Activated naive CD8-positive, alpha-beta T cell treated with anti-CD3 and anti-CD28 coated beads for 36 hours (primary cell): ENCODE measurements at places on chromosomes 2 and 18. TPM values are rescaled to one million over a fixed set of nuclear protein-coding genes. Genes with fewer than 3 reads are reported as not detected.

Gene R3HDM1
- total RNA-seq: 70.6 TPM

Gene ACTG2
- total RNA-seq: 0.12 TPM

Gene COL3A1
- not detected for total RNA-seq

Gene CRYBA2
- total RNA-seq: not detected

Gene TCF23
- total RNA-seq: not detected

Gene VWC2L
- not detected for total RNA-seq

DNA sequence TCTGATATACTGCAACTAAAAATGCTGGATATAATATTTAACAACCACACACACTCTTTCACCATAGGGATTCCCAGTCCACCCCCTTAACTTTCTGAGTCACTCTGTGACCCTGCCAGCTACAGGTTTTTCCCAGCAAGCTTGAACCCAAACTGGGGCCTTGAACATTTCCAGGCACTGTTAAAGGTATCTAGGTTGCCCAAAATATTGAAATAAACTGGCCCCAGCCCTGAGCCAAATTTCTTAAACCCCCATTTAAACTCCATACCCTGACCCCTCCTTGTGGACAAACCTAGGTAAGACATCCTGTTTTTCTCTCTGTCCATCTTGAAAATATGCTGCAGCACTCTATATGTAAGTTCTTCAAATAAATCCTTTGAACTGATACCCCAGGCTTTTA, 19.7 kb upstream of the DCTN1 start:
- H3K4me1 ChIP-seq: no peaks in the 10 kb centered on the region
- peaks cover 3% of the 10 kb centered on the region for H3K27me3 ChIP-seq
- no peaks in the 10 kb centered on the region for H3K36me3 ChIP-seq
- no peak overlapping the region for H3K27ac ChIP-seq
- no peak overlapping the region for H3K4me3 ChIP-seq
- no peak for DNase-seq

DNA sequence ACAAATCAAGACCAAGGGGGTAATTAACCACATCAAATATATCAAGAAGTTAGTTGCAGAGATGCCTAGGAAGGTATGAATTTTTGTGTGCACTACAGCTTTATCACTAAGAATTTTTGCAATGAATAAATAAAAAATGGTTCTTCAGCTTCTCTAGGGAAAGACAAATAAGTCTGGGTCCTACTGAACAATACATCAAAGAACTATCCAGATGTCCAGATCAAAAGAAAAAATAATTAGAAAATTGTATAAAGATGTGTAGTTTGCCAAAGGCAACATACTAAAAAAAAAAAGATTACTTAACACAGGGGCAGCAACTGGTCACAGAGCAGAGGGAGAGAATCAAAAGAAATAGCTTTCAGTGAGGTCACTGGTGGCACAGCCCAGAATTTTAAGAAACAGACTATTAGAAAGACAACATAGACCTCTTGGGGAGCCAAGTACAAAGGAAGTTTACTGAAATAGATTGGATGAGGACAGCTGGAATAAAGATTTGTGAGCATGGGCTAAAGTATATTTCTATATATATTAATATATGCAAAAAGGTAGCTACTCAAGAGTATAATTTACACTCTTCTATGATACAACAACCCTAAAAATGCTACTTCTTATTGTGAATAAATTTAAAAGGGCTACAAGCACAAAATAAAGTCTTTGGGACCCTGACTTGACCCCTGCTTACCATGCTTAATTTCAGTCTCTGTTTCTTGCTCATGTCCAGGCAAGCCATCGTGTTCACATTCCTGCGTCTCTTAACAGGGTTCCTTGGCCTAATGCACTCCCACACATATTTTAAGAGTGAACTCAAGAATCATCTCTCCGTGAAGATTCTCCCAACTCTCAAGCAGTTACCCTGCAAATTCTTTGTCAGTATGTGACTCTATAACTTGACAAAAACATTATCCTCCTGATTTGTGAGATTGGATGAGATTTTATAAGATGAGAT, 99.0 kb upstream of the GRB14 start:
- no peaks in the 10 kb centered on the region for H3K4me1 ChIP-seq
- H3K27me3 ChIP-seq: no peaks in the 10 kb centered on the region
- DNase-seq: no peak
- no peaks in the 10 kb centered on the region for H3K36me3 ChIP-seq
- no peak overlapping the region for H3K4me3 ChIP-seq

DNA sequence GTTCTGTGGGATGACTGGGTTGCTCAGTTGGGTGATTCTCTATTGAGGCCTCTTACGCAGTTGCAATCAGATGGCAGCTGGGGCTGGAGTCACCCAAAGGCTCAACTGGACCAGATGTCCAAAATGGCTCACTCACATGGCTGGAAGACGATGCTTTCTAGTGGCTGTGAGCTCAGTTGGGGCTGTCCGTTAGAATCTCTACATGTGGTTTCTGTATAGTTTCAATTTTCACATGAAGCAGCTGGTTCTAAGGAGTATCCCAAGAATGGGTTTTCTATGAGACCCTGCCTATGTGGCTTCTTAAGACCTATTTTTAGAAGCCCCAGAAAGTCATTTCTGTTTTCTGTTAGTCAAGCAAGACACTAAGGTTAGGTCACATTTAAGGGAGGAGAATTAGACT, 4.4 kb downstream of the XRCC5 start:
- H3K4me1 ChIP-seq: peaks cover 71% of the 10 kb centered on the region
- DNase-seq: no peak
- peak overlapping the region; percentile 88 for H3K27ac ChIP-seq
- peaks cover 80% of the 10 kb centered on the region for H3K36me3 ChIP-seq
- peak overlapping the region; percentile 30 for H3K4me3 ChIP-seq

DNA sequence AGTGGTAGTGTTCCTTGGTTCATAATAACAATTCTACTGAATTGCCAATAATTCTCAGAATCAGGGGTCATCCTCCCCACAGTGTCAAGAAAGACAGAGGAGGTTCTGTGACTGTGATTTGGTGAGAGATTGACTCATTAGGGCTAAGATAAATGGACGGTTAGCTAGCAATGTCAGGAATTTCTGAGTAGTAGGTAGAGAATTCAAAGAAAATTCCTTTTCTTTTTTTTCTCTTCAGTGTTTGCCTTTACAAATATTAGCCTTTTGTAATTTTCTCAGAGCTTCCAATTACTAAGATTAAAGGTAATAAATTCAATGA, 16.8 kb upstream of the CRIM1 start:
- no peaks in the 10 kb centered on the region for H3K36me3 ChIP-seq
- DNase-seq: no peak
- peaks cover 12% of the 10 kb centered on the region for H3K27me3 ChIP-seq
- H3K27ac ChIP-seq: no peak overlapping the region

- no peak for DNase-seq
- no peaks in the 10 kb centered on the region for H3K27me3 ChIP-seq
- peaks cover 29% of the 10 kb centered on the region for H3K36me3 ChIP-seq
Observed at GRCh38 chr2:223884399-223884798, 47.0 kb upstream of the AP1S3 start.

GRCh38 chr2:23414871-23415270, 29.9 kb downstream of the KLHL29 start:
- H3K36me3 ChIP-seq: no peaks in the 10 kb centered on the region
- H3K4me3 ChIP-seq: no peak overlapping the region
- no peak overlapping the region for H3K27ac ChIP-seq
- no peaks in the 10 kb centered on the region for H3K4me1 ChIP-seq
- H3K27me3 ChIP-seq: no peaks in the 10 kb centered on the region

- no peak for DNase-seq
- no peaks in the 10 kb centered on the region for H3K36me3 ChIP-seq
- H3K27me3 ChIP-seq: peaks cover 48% of the 10 kb centered on the region
- no peak overlapping the region for H3K27ac ChIP-seq
- H3K4me1 ChIP-seq: peaks cover 16% of the 10 kb centered on the region
- no peak overlapping the region for H3K4me3 ChIP-seq
Observed at GRCh38 chr18:2845172-2845571, 1.6 kb upstream of the EMILIN2 start.

GRCh38 chr2:73268366-73268829, 15.9 kb downstream of the FBXO41 start:
- H3K4me3 ChIP-seq: peak overlapping the region; percentile 38
- peaks cover 30% of the 10 kb centered on the region for H3K36me3 ChIP-seq
- no peaks in the 10 kb centered on the region for H3K27me3 ChIP-seq
- peaks cover 17% of the 10 kb centered on the region for H3K4me1 ChIP-seq
- H3K27ac ChIP-seq: peak overlapping the region; percentile 0
- no peak for DNase-seq

DNA sequence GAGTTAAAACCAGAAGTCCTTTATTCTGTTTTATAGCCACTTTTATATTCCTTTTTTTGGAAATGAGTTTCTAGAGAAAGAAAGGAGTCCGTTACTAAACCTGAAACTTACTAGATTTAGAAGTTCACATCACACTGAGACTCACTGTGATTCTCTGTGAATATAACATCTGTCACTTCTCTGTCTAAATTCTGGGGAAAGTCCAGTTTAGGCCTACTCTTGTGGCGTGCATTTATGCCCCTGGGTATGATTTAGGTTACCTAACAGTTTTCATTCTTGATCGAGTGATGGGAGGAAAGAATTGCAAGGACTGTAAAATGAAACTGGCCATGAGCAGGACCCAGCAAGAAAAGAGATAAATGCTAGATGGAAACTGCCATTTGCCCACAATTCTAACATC, 449.6 kb downstream of the SPAG16 start:
- H3K36me3 ChIP-seq: no peaks in the 10 kb centered on the region
- H3K4me3 ChIP-seq: no peak overlapping the region
- no peaks in the 10 kb centered on the region for H3K4me1 ChIP-seq
- no peak overlapping the region for H3K27ac ChIP-seq
- H3K27me3 ChIP-seq: no peaks in the 10 kb centered on the region

DNA sequence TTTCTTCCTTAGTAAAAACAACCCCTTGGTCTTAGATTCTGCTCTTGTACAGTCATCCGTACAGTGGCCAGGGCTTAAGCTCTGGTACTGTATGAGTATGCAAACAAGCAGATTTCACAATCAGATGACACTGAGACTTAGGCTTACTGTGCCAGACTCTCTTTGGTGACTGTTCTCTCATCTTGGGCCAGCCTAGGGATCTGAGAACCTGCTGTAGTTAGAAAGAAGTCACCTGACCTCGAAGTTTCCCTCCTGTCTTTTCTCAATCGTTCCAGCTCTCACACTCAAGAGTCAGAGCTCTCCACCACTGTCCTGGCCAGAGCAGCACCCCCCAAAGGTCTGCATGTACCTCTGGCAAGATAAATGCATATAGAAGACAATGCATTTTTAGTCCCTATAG, 63.2 kb downstream of the ZEB2 start:
- H3K4me1 ChIP-seq: peaks cover 48% of the 10 kb centered on the region
- no peak for DNase-seq
- H3K27ac ChIP-seq: no peak overlapping the region
- peaks cover 23% of the 10 kb centered on the region for H3K27me3 ChIP-seq
- H3K36me3 ChIP-seq: peaks cover 2% of the 10 kb centered on the region

- no peak overlapping the region for H3K4me3 ChIP-seq
- H3K36me3 ChIP-seq: peaks cover 4% of the 10 kb centered on the region
- H3K4me1 ChIP-seq: peaks cover 5% of the 10 kb centered on the region
- H3K27ac ChIP-seq: no peak overlapping the region
Observed at GRCh38 chr2:71154798-71155197, 24.4 kb downstream of the MPHOSPH10 start.
